ENCODE measurements at places on chromosomes 16 and 17.

DNA sequence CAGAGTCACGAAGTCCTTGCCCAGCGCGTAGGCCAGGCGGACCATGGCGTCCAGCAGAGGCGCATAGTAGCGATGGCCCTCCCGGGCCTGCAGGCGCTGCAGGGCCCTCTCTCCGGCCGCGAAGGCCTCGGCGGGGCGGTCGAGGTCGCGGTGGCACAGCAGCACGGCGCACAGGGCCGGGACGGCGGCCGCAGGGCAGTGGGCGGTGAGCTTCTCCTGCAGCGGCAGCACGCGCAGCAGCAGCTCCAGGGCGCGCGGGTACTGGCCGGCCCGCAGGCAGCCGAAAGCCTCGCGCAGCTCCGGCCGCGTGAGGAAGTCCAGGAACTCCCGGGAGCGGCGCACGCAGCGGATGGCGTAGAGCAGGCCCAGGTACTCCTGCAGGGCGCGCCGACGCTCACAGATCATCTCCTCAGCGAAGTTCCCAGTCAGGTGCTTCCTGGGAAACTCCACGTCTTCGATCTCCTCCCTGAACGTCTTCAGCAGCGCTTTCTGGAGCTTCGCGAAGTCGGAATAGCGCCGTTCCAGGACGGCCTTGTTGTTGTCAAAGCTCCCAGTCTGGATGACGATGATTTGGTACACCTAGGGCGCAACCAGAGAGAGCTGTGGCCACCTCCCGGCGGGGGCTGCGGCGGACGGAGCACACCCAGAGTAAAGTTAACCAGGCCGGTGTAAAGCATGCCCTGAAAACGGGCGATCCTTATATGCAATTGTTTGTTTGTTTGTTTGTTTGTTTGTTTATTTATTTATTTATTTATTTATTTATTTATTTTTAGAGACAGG lies 7.4 kb downstream of the SNX20 start:
- DNase-seq: no peak

DNA sequence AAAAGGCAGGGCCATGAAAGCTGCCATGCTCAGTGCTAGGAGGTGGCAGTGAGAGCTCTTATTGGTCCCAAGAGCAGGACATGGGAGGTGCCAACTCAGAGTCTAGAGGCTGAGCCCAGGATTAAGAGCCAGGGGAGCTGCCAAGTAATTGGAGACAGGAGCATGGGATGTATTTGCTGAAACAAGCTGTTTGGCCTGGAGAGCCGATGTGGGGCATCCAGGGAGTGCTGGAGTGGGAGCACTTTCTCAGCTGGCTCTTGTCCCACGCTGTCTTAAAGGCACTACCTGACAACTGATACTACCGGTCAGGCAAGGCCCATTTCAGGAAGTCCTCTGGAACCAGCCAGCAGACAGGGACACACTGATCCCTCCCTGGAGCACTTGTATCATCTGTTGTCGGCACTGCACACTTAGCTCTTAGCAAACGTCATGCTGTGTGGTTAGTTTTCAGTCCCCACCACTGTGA lies 19.3 kb downstream of the ANKFN1 start:
- no peak for DNase-seq

DNA sequence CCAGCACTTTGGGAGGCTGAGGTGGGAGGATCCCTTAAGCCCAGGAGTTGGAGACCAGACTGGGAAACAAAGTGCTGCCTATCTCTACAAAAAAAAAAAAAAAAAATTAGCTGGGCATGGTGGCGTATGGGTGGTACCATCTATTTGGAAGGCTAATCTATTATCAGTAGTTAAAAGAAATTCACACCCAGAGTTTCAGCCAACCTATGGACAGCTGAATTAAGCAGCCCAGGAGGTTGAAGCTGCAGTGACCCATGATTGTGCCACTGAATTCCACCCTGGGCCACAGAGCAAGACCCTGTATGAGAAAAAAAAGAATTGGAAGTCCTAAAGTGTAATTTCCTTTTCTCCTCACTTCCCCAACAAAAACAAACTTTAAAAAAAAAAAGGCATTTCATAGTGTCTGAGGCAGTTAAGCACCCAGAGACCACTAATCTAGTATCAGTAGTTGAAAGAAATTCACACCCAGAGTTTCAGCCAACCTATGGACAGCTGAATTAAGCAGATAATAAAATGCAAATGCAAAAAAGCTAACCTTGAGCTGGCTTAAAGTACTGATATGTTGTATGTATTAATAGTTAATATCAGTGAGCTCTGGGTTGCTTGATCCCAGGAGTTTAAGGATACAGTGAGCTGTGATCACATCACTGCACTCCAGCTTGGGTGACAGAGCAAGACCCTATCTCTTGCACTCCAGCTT lies 18.1 kb downstream of the CLTC start:
- DNase-seq: no peak

DNA sequence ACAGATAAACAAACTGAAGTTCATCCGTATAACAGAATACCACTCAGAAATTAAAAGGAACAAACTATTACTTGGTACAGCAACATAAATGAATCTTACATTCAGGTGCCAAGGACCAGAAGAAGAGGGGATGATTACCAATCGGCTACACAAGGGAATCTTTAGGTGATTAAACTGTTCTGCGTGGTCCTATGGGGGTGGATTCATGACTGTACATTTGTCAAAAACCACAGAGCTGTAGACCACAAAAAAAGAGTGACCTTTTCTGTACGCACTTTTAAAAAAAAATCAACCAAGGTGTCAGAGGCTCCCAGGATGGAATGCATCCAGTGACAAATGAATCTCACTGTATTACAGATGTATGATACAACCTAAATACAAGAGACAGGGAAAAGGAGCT lies 110.8 kb downstream of the CDYL2 start:
- no peak for DNase-seq

GRCh38 chr16:89902980-89903379 lies 15.7 kb upstream of the MC1R start:
- DNase-seq: no peak

GRCh38 chr16:17101646-17102045 lies 369.1 kb downstream of the XYLT1 start:
- DNase-seq: no peak

DNA sequence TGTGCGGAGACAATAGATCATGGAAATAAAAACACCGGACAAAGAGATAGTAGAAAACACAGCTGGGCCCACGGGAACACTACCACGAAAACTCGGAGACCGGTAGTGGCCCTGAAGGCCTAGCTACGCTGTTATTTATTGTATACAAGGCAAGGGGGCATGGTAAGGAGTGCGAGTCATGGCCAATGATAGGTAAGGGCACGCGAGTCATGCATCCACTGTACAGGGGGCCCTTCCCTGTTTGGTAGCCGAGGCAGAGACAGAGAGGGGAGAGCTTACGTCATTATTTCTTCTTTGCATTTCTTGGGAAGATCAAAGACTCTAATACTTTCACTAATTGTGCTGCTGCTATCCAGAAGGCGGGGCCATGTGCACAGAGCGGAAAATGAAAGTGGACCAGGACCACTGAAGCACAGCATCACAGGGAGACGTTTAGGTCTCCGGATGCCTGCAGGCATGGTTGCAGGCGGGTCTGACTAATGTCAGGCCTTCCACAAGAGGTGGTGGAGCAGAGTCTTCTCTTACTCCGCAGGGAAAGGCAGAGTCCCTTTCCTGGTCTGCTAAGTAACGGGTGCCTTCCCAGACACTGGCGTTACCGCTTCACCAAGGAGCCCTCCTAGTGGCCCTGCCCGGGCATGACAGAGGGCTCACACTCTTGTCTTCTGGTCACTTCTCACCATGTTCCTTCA lies 74.4 kb upstream of the ARL4D start:
- no peak for DNase-seq

DNA sequence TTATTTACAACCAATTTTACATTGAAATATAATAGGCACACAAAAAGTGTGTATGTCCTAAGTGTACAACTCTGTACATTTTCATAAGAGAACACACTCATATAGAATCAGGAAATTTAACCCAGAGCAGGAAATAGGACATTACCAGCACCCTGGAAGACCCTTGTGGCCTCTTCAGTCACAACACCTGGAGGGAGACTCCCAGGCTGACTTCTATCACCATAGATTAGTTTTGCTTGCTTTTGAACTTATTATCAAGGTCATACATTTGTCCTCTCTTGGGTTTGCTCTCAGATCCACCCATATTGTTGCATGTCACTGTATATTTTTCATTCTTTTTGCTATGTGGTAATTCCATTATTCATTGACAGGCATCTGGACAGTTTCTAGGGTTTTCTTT lies 5.8 kb downstream of the RIPOR1 start:
- DNase-seq: no peak

- no peak for DNase-seq
Measured at GRCh38 chr17:70011750-70012149, 63.3 kb upstream of the KCNJ16 start.

- DNase-seq: no peak
Measured at GRCh38 chr16:82331397-82331796, 161.4 kb upstream of the MPHOSPH6 start.

DNA sequence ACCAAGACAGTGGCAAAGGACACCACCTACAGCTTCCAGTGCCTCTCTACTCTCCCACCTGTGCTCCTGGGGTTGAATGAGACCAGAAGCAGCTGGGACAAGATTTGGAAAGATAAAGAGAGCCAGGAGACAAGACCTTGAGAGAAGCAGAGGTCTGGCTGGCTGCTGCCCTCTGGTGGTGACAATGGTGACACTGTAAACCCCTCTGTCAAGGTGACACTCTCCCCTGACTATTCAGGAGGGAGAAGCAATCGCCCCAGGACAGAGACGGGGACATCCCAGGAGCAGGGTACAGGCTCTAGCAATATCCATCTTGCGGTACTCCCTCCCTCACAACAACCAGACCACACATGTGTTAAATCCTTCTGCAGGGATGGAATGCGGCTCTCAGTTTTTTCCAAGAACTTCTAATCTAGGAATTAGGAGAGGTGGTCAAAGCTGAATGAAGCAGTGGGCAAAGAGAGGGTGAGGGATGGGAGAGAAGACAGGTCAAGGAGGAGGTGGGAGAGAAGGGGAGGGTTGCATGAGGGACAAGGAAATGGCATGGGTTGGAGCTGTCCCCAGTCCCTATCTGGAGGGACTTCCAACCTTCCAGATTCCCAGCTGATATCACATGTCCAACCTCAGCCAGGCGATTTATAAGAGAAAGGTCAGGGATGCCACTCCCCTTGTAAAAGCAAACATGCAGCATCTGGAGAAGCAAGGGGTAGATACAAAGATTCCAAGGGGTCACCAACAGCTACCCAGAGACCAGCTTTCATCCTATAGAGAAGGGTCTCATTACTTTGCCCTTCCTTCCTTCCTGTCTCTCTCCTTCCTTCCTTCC lies 2.9 kb downstream of the PHOSPHO1 start:
- DNase-seq: peak; percentile 67

- DNase-seq: no peak
Measured at GRCh38 chr16:50265260-50265659, 1.1 kb upstream of the ADCY7 start.

DNA sequence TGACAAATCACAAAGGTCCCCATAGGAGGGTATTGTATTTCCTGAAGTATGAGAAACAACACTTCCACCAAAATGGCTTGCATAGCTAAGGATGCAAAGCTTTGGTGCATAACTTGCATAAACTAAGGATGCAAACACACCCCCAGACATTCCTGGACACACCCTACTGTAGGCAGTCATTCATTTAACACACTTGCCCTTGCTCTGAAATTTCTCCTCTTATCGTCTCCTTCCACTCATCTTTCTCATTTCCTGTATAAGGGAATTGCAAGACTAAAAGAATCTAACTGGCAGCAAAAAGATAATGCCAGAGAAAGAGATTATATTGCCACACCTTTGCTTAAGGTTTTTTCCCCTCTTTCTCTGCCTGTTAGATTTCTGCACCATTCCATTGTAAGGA lies 28.3 kb downstream of the CHD9 start:
- DNase-seq: no peak

DNA sequence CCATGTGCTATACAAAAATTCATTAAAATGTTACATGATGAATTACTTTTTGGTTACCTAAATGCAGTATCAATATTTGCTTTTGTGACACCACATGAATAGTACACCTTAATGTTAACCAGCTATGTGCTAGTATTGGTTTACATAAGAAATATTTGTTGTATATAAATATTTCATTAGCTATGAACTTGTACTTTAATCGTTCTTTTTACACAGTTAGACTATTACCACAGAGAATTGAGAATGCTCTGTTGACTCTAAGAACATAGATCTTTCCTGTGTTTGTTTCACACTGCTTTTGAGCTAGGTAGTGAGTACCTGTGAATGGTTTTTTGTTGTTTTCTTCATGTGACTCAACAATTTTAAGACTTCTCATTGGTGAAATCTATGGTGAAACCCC lies 93.4 kb downstream of the KANSL1 start:
- DNase-seq: no peak

- no peak for DNase-seq
Measured at GRCh38 chr16:58733248-58733670, 857 bp downstream of the GOT2 start.

DNA sequence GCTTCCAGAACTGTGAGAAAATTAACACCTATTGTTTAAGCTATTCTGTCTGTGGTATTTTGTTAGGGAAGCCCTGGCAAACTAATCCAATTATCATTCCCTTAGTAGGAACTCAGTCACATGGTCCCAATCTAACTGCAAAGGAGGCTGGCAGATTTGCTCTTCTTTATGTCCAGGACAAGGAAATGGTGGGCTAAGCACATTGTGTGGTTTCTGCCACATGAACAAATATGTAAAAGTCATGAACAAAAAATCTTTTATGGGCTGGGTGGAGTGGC lies 278.6 kb upstream of the RPL38 start:
- DNase-seq: no peak

GRCh38 chr17:76491271-76492122 lies 9.7 kb downstream of the RHBDF2 start:
- no peak for DNase-seq

- no peak for DNase-seq
Measured at GRCh38 chr16:31273676-31274075, 13.9 kb downstream of the ITGAM start.

DNA sequence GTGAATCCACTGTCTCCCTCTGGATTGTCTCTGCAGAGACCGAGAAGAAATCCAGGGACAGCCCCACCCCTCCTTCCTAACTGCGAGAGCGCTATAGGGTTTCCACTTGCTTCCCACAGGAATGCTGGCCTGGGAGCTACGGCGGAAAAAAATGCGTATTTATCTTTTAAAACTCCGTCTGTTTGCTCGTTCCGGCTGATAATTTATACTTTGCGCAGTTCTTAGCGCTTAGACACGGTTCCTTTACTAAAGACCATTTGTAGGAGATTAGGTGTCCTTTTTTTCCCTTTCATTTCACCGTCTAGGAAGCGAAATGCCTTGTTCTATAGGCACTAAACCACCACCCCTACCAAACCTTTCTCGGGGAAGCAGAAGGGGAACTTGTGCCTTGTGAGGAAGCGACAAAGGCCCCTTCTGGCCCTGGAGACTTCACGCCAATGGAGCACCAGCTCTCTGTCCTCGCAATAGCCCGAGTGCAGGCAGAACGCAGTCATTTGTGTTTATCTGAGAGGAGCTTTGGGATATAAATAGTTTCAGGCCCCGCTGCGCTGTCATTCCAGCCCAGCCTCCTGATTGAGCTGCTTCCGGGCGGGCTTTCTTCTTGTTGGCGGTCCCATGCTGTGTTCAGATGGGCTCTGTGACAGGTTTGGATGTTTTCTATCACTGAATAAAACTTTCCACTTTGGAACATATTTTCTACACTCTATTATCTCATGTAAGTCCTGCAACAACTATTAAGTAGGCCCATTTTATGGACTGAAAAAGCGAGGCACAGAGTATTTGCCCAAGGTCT lies 791 bp upstream of the SUPT4H1 start:
- DNase-seq: no peak
